CD4-positive, alpha-beta memory T cell (primary cell): ENCODE measurements at places on chromosomes 11 and 22.

DNA sequence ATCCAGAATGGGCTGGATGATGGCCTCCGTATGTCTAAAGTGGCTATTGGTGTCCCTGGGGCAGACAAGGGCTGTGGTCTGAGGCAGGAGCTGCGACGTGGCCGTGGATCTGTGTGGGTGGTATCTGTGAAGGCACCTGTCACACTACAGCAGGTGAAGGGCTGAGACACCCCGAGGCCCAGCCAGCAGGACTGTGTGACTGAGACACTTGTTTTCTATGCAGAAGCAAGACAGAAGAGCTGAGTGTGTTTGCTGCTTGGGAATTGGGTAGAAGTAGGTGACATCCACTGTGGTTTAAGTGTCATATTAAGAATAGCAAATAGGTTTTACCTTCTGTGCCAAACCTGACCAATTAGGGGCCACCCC, 35.0 kb downstream of the AMPD3 start:
- no peak for DNase-seq

GRCh38 chr11:69862797-69863543, 43.8 kb upstream of the FGF3 start:
- DNase-seq, result no peak

GRCh38 chr22:38203855-38204514, 2.2 kb downstream of the MAFF start:
- DNase-seq, result no peak

DNA sequence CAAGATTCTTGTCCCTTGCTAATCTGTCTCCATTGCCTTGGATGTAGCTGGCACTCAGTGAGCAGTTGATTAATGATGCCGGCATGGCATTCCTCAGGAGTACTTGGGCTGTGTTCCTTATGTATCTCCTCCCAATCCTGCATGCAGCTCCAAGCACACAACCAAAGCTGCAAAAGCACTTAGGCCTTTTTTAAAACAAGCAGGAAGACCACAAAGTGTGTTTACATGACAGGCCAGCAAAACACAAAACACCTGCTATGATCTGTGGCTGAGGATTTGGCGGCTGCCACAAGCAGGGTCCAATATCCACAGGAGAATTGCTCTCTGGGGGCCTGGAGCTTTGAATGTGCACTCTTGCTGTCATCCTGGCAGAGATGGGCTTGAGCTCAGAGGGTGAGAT, 8.9 kb downstream of the ABTB2 start:
- DNase-seq, result no peak

DNA sequence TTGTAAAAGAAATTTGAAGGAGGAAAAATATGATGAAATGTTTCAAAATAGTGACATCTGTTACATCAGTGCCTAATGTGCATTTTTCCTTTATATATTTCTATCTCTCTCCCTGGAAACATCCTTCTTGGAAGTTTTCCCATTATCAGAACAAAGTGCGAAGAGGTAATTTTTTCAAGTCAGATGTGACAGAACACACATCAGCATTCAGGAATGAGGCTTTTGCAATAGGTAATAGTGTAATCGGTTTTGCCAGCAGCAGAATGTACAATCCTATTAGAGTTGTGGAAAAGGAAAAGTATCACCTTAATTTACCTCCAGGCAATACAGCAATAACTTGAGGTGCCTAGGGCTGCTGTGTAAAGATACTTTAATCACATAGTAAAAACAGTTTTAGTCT, 275.8 kb downstream of the FAT3 start:
- no peak for DNase-seq

DNA sequence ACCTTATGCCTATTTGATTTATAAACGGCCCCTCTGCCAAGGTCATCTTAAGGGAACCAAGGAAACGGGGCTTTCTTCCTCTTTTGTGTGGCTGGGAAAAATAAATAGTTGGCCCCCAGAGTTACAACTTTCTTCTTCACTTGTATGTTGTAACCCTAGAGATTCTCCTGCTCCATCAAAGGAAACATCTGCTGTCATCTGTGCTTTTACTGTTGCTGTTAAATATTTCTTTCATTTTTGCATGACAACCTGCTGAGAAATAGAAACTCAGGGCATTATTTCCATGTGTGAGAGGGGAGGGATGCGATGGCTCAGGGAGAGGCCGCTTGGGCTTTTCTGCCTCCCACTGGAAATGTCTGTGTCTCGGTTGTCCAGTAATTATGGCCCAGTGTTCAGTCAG, 21.8 kb upstream of the CDC42EP2 start:
- DNase-seq, result no peak

DNA sequence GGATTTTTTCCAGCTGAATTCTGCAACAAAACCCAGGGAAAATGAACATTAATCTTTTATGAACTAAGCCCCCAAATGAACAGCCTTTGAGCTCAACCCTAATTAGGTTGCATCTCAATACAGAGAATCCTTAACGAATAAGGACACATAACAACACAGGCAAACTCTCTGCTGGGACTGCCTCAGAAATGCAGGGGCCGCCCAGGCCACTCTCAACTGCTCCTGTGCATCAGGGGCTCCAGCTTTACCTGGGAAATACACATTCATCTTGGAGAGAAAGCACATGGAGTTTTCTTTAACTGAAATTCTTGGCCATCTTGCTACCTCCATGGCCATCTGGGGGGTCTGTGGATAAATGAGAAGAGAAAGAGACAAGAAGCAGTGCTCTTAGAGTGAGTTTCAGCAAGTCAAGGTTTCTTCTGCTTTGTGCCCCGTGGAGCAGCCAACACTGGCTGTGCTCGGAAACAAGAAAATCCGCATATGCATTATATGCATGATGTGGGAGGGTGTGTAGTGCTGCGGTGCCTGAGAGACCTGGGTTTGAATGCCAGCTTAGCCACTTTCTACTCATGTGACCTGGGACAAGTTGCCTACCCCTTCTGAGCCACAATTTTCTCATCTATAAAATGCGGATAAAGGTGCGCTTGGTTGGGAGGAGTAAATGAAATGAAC, 81.9 kb upstream of the RCN1 start:
- DNase-seq, result no peak

GRCh38 chr11:73225851-73226250, 7.8 kb downstream of the P2RY2 start:
- DNase-seq, result no peak

DNA sequence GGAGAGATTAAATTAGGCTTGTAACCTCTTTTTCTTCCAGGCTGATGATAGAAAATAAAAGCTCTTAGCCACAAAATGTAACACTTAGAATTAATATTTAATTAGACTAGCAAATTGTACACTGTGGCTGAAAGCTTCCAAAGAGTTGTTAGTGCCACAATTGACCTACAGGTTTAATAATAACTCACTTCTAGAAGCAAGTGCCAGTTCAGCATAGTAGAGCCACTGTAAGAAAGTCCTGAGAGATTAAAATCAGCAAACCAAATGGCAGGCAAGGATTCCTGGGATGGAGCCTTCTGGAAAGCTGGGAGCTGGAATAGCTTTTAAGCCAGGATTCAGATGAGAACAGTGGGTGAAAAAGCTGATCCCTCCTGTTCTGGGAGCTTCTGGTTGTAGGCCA, 131.0 kb downstream of the ELP4 start:
- DNase-seq, result no peak

DNA sequence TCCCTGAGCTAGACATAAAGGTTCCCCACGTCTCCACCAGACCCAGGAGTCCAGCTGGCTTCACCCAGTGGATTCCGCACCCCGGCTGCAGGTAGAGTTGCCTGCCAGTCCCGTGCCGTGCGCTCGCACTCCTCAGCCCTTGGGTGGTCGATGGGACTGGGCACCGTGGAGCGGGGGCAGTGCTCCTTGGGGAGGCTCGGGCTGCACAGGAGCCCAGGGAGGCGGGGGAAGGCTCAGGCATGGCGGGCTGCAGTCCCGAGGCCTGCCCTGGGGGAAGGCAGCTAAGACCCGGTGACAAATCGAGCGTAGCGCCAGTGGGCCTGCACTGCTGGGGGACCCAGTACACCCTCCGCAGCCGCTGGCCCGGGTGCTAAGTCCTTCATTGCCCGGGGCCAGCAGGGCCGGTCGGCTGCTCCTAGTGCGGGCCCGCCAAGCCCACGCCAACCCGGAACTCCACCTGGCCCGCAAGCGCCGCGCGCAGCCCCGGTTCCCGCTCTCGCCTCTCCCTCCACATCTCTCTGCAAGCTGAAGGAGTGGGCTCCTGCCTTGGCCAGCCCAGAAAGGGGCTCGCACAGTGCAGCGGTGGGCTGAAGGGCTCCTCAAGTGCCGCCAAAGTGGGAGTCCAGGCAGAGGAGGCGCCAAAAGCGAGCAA, 9.5 kb upstream of the TREH start:
- DNase-seq, result no peak

DNA sequence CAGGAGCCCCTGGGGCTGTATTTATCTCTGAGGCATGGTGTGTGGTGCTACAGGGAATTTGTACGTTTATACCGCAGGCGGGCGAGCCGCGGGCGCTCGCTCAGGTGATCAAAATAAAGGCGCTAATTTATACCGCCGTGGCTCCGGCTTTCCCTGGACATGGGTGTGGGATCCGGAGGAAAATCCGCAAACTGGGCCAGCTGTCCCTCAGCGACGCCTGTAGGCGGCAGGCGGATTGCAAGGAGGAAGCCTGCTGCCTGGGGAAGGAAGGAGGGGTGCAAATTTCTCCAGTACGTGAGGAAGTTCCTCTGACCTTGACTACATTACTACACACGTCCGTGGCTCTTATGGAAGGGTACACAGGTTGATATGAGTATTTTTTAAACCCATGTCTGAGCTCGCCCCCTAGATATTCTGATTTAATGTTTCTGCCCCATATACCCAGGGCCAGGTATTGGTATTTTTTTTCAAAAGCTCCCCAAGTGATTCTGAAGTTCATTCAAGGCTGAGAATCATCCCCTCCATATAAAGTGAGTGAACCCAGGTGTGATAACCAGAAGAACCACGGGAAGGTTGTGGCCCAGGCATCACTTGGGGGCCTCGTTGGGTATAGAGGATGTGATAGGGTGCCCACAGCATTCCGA, 2.8 kb downstream of the MYOD1 start:
- DNase-seq, result no peak

GRCh38 chr11:2539371-2540222, 94.8 kb downstream of the KCNQ1 start:
- no peak for DNase-seq

GRCh38 chr11:11021563-11021962, 163.7 kb upstream of the ZBED5 start:
- DNase-seq, result no peak
